ENCODE measurements at places on chromosomes 12 and 14.
A peak's percentile ranks its signal among the peaks of the same experiment; 100 is the strongest.

DNA sequence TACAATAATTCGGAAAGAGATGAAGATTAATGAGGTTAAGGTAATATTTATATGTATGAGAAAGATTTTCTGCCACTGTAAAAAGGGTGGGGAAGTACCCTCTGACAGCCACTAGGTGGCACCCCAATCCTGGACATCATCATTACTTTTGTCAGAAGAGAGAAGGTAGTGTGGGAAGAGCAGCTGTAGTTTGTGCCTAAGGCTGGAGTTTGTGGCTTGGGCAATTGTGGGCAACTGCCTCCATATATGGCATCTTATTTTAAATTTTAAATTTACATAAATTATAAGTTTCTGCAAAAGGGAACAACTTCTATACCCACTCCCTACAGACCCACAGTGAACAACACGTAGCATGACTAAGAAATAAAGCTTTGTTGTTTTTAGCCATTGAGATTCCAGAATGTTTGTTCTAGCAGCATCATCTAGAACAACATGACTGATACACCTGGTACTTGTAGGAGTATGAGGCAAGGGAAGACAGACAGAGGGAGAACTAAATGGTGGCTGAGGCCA, 34.4 kb upstream of the SYCP3 start:
- no peaks in the 10 kb centered on the region for H3K27me3 ChIP-seq
- peaks cover 10% of the 10 kb centered on the region for H3K36me3 ChIP-seq
- H3K27ac ChIP-seq, result no peak overlapping the region
- H3K4me1 ChIP-seq, result no peaks in the 10 kb centered on the region
- H3K4me3 ChIP-seq, result no peak overlapping the region
- peak; percentile 56 for DNase-seq

- no peaks in the 10 kb centered on the region for H3K27me3 ChIP-seq
- no peak for DNase-seq
- H3K27ac ChIP-seq, result no peak overlapping the region
- H3K4me3 ChIP-seq, result no peak overlapping the region
- H3K4me1 ChIP-seq, result no peaks in the 10 kb centered on the region
Observed at GRCh38 chr14:91035855-91036254, 24.6 kb downstream of the RPS6KA5 start.

GRCh38 chr14:31717294-31718085, 156.3 kb downstream of the NUBPL start:
- peaks cover 3% of the 10 kb centered on the region for H3K36me3 ChIP-seq
- no peak for DNase-seq

DNA sequence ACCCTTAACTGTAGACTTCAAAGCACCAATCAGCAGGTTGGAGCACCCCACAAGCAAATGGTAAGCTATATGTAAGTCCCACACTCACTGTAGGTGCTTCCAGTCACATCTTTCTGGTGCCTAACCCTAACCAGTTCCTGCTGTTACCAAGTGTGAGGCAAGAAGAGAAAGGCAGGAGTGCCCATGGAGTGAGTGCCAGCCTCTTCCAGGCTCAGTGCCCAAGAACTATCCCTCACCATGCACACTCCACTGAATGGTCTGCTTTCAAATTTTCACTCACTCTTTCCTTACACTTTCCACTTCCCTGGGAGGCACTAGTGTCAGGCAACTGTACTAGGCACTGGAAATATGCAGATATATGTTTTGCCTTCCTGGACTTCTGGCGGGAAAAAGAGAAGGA, 62.2 kb upstream of the ZDHHC17 start:
- peaks cover 40% of the 10 kb centered on the region for H3K4me1 ChIP-seq
- H3K4me3 ChIP-seq, result no peak overlapping the region
- no peak overlapping the region for H3K27ac ChIP-seq
- no peaks in the 10 kb centered on the region for H3K36me3 ChIP-seq
- no peaks in the 10 kb centered on the region for H3K27me3 ChIP-seq

GRCh38 chr12:91922139-91922538, 223.5 kb downstream of the BTG1 start:
- no peak overlapping the region for H3K4me3 ChIP-seq
- H3K27me3 ChIP-seq, result no peaks in the 10 kb centered on the region
- no peaks in the 10 kb centered on the region for H3K36me3 ChIP-seq
- no peak overlapping the region for H3K27ac ChIP-seq
